Breast epithelium (tissue), 4 donors: ENCODE measurements at places on chromosomes 6 and 20.
A peak's percentile ranks its signal among the peaks of the same experiment; 100 is the strongest.

DNA sequence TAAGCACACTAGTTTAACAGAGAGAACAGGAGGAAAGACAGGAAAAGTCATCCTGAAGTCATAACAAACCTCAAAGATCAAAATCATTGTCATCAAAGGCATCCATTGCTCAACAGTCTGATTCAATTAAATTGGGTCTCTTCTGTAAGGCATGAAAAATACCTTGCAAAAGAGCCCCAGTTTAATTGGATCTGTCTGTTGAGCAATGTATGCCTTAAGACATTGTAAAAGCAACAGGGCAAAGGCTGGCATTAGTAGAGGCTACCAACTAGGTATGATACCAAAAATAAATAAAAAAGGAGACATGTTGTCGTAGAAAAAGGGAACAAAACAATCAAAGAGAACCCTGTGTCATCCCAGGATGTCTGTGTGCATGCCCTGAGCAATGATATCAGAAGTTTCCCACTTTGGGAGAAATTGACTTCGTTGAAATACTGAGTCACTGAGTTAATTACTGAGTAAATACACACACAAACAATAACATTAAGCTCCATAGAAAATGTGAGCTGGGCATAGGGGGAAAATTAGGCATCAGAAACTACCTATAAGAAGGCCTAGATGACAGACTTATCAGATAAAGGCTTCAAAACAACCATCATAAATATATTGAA is 1013.8 kb upstream of the CITED2 start:
- no peak for DNase-seq

DNA sequence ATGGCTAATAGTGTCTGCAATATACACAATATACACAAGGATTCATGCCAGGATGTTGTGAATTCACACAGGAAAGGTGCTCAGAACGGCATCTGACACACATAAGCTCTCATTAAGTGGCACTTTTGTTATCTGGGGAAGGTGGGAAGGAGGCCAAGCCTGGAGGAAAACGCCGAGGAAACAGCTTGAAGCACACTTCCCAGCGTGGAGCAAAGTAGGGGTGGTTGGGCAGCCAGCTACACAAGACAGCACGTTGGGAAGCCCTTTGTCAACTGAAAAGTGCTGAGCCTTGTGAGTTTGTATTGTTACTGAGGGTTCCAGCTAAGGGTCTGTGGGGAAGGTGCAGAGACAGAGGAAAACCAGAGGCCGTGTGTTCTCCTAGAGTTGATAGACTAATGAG is 181.0 kb downstream of the ZMYND8 start:
- no peak for DNase-seq

GRCh38 chr6:160999516-160999915 is 7.9 kb downstream of the MAP3K4 start:
- no peak for DNase-seq

- DNase-seq, result no peak
Measured at GRCh38 chr6:43246301-43247113, 3.2 kb downstream of the TTBK1 start.

- no peak for DNase-seq
Measured at GRCh38 chr6:129525055-129525454, 184.9 kb downstream of the ARHGAP18 start.

DNA sequence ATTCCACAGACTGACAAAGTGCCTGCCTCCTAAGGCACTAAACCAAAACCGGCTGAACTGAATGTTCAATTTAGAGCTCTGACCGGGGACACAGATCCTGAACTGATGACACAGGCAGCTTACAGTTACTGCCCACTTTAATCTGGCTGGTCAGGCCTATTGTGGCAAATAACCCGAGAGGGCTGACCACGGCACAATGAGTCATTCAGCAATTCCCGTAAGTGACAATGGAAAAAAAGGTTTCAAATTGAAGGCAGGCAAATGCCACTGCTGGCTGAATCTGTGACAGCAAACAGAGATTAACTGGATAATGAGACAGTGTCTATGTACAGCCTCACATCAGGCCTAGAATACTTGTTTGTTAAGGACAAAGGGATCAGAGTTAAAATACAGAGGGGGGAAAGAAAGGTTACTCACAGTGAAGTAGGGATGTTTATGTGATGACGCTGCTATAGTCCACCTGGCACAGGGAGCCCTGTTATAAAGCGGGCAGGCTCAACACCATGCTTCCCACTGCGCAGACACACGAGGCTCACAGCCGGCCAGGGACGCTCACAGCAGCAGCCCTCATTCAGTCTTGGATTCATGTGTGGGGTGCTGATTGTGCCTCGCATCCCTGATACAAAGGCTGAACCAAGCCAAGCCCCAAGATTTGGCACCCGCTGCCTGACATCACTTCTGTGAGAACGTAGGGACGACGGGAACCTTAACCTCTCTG is 54.4 kb downstream of the RTN4IP1 start:
- peak; percentile 55 for DNase-seq

DNA sequence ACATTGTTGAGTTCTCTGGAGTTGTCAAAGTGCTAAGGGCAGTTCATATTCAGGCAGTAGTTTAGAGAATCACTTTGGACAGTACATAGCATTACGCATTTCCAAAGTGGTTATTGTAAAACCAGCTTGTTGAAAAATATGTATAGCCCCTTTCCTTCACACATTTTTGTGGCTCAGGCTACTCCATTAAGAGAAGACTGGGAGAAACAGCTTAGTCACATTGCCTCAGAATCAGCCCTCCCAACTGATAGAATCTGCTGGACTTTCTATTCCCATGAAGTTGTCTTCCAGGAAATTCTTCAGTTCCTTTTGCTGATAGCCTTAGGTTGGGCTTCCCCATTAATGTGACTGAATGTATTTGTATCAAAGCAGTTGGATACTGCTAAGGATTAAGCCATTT is 39.5 kb upstream of the HDGFL1 start:
- no peak for DNase-seq

- no peak for DNase-seq
Measured at GRCh38 chr6:106533054-106533453, 96.2 kb downstream of the RTN4IP1 start.

- no peak for DNase-seq
Measured at GRCh38 chr6:87544474-87544735, 45.4 kb downstream of the RARS2 start.

DNA sequence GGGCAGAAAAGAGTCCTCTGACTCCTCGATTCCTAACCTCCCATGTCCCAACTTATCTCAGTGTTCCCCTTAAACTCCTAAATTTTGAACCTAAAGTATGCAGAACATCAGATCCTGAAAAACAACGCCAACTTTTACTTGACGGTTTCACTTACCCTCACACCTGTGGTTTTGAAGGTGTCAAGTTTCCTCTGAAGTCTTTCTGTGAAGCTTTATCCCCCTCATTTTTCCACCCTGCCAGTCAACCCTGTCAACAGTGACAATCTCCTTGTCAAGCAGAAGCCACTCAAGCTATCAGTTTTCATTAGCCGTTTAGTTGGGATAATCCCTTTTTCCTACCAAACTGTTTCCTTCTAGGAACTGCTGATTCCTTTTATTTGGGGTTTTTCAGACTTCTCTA is 245.4 kb upstream of the PREP start:
- DNase-seq, result no peak

GRCh38 chr6:74170118-74170517 is 474.1 kb downstream of the CD109 start:
- no peak for DNase-seq

- DNase-seq, result no peak
Measured at GRCh38 chr6:13006578-13007300, 290.2 kb downstream of the PHACTR1 start.

DNA sequence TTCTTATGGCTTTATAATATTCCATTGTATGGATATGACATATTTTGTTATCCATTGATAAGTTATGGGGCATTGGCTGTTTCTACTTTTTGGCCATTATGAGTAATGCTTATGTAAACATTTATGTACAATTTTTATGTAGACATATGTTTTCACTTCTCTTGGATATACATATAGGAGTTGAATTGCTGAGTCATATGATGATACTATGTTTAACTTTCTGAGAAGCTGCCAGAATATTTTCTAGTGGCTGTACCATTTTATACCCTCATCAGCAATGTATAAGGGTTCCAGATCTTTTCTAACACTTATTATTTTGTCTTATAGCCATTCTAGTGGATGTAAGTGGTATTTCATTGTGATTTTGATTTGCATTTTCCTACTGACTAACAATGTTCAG is 23.1 kb downstream of the OTOR start:
- no peak for DNase-seq

DNA sequence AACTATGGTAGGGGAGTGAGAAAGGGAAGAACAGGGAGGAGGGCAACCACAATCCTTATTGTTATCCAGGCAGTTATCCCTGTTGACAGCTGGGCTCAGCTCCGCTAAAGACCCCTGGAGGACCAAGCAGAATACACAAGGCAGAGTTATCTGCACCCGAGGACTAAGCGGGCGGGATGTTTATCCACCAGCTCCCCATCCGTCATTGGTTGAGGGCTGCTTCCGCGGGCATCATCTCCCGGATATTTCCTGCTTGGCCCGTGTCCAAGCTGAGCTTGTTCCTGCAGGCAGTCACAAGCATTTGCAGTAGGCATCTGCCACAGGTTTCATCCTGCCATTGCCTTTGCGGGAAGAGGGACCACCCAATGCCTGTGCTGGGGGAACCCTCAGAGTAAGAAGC is 102.1 kb downstream of the DLGAP4 start:
- no peak for DNase-seq

GRCh38 chr6:16596616-16597331 is 164.5 kb downstream of the ATXN1 start:
- no peak for DNase-seq

- DNase-seq, result no peak
Measured at GRCh38 chr20:6940048-6940447, 172.6 kb downstream of the BMP2 start.

DNA sequence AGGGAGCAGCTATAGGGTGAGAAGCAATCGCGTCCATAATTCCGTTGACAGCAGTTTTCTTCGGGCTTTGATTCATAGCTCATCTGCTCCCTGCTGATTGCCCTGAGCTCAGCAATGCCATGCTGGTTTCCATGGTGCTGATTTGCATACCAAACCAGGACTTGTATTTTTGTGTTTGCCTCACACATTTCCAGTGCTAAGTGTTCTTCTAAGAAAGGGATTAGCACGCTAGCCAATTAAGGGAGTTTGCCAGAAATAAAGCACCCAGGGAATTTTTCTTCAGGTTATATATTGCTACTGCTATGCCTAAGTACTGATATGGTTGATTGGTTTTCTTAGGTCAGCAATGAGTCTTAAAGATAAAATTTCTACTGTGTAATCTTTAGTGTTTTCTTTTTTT is 177.6 kb downstream of the PLCB1 start:
- DNase-seq, result no peak
